Lung (tissue), 17 donors: ENCODE measurements at places on chromosomes 1 and 21. TPM values are rescaled to one million over a fixed set of nuclear protein-coding genes. Genes with fewer than 3 reads are reported as not detected.

- DNase-seq: no peak
- H3K4me3 ChIP-seq: no peak overlapping the region
- H3K27me3 ChIP-seq: no peaks in the 10 kb centered on the region
- no peak overlapping the region for H3K27ac ChIP-seq
- no peaks in the 10 kb centered on the region for H3K36me3 ChIP-seq
Observed at GRCh38 chr1:59477286-59477685, 180.4 kb downstream of the FGGY start.

- no peak for DNase-seq
- no peak overlapping the region for H3K27ac ChIP-seq
- H3K36me3 ChIP-seq: no peaks in the 10 kb centered on the region
- no peaks in the 10 kb centered on the region for H3K27me3 ChIP-seq
- no peak overlapping the region for H3K4me3 ChIP-seq
Observed at GRCh38 chr1:238336531-238336930, 445.8 kb upstream of the ZP4 start.

FCRL1 gene
- 3.4 TPM for total RNA-seq

DNA sequence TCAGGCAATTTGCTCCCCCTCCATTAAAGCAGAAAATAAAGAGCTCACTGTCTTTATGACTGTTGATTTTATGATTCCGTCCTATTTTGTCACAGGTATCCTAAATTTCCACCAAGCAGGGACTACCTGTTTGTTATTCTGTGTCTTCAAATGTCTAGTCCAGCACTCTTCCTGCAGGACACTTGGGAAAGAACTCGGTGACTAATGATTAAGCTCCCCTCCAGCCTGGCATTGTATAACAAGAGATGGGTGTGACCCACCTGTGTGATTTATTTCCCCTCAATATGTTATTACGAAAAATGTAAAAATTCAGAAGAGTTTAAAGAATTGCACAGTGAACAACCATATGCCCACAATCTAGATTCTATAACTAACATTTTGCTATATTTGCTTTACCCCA lies 42.9 kb upstream of the LRRN2 start:
- H3K27me3 ChIP-seq: no peaks in the 10 kb centered on the region
- H3K4me1 ChIP-seq: no peaks in the 10 kb centered on the region
- H3K36me3 ChIP-seq: no peaks in the 10 kb centered on the region
- DNase-seq: no peak
- H3K4me3 ChIP-seq: no peak overlapping the region
